ENCODE measurements at places on chromosomes 3 and 15. TPM values are rescaled to one million over a fixed set of nuclear protein-coding genes. Genes with fewer than 3 reads are reported as not detected.

GPR176 gene
- 11.0 TPM for total RNA-seq

GXYLT2 gene
- total RNA-seq: 1.9 TPM

HEG1 gene
- 6.4 TPM for total RNA-seq

ACAN gene
- total RNA-seq: 0.26 TPM

ABHD2 gene
- 61.1 TPM for total RNA-seq

BNC1 gene
- 0.52 TPM for total RNA-seq
